Stimulated activated CD8-positive, alpha-beta memory T cell treated with anti-CD3 and anti-CD28 coated beads, Interleukin-7, amount 100 ng/mL, for 4 hours (primary cell): ENCODE measurements at places on chromosomes 3 and 15.

GRCh38 chr15:90294601-90295269 lies 29.3 kb downstream of the NGRN start:
- DNase-seq: no peak

DNA sequence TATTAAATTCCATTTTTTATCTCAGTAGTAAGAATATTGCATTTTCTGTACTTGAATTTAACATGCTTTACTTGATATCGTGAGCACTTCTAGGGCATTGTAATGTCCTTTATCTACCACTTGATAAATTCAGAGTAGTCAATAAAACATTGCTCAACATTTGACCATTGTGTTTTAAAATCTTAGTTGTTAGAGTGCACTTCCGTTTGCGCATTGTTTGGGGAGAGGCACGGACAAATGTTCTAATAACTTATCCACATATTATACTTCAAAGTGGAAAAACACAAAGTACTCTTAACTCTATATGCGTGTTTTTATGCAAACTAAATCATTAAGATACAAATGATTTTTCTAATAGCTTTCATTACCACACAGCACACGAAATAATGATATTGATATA lies 419 bp downstream of the FAM227B start:
- no peak for DNase-seq

- no peak for DNase-seq
Measured at GRCh38 chr3:189677667-189678066, 46.5 kb downstream of the TP63 start.

DNA sequence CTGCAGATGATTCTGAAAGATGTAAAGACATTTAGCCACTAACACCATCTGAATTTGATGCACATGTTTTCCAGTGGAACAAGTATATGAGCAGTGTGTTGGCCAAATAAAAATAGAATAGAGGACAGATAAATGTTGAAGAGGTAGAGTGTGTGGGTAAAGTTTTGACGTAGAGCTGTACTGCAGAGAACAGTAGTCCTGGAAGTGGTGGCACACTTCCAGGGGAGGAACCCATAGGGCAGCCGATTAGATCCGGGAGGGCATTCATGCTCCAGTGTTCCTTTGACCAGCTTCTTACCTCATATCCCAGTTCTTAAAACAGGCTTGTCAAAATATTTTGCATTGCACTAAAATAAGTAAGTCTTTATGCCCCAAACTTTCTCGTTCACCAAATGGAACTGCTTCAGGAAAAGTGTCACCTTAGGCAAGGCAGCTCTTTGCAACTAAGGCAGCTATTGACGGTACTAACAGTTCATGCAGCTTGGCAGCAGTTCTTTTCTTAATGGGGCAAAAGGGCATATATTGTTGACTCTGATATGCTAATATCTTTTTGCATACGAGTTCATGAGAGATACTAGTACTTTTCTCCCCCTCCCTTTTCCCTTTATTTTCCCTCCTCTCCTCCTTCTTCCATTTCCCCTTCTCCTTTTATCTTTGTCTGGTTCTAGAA lies 429.3 kb upstream of the AZI2 start:
- no peak for DNase-seq

DNA sequence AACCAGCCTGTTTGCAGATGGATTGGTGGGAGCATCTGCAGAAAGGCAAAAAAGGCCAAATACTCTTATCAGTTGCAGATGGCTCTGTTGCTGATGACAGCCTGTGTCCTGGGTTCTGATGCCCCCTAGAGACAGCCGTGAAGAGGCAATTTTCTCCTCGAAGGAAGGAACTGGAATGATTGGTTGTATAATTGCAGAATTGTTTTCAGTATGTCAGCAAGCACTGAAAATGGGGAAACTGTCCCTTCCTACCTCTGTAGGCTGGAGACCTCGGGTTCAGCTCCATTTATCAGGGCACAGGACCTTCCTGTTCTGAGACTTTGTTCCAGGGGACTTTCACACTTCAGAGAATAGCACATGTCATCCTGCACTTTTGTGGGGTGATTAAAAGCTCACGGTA lies 103.0 kb downstream of the PGPEP1L start:
- no peak for DNase-seq

GRCh38 chr3:63687278-63688225 lies 35.1 kb downstream of the SNTN start:
- no peak for DNase-seq

- DNase-seq: no peak
Measured at GRCh38 chr3:57030721-57031120, 29.7 kb upstream of the SPATA12 start.

GRCh38 chr15:65948383-65948782 lies 79.1 kb downstream of the RAB11A start:
- no peak for DNase-seq

DNA sequence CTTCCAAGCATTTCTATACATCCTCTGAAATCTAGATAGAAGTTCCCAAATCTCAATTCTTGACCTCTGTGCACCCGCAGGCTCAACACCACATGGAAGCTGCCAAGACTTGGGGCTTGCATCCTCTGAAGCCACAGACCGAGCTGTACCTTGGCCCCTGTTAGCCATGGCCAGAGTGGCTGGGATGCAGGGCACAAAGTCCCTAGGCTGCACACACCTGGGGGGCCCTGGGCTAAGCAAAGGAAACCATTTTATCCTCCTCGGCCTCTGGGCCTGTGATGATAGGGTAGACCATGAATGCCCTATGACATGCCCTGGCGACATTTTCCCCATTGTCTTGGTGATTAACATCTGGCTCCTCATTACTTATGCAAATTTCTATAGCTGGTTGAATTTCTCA lies 97.1 kb upstream of the CCDC39 start:
- no peak for DNase-seq

DNA sequence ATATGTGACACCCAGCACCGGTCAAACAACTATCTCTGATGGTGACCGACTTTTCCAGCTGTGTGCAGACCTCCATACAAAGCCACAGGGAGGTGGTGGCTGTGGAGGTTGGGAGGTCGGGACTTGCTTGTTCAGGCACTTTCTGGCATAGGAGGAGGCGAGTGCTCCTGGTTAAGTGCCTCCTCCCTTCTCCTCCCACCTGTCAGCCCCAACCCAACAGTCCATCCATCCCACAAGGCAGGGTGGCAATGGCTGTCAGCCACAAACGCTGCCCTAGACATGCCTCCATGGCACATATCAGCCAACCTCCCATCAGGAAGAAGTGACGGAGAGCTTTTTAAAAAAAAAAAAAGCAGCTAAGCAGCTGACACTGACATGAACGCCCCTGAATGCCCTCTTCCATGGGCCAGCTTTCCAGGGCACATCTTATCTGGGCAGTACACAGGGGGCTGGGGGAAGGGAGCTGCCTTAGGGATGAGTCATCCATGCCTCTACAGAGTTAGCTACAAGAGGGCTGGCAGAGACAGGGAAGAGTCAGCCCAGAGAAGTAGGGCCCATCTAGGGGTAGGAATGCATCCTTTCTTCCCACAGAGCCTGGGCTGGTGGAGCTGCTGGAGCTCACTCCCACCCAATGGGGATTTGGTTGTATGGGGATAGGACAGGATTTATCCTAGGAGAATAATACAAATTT lies 41.2 kb downstream of the CCDC12 start:
- no peak for DNase-seq

DNA sequence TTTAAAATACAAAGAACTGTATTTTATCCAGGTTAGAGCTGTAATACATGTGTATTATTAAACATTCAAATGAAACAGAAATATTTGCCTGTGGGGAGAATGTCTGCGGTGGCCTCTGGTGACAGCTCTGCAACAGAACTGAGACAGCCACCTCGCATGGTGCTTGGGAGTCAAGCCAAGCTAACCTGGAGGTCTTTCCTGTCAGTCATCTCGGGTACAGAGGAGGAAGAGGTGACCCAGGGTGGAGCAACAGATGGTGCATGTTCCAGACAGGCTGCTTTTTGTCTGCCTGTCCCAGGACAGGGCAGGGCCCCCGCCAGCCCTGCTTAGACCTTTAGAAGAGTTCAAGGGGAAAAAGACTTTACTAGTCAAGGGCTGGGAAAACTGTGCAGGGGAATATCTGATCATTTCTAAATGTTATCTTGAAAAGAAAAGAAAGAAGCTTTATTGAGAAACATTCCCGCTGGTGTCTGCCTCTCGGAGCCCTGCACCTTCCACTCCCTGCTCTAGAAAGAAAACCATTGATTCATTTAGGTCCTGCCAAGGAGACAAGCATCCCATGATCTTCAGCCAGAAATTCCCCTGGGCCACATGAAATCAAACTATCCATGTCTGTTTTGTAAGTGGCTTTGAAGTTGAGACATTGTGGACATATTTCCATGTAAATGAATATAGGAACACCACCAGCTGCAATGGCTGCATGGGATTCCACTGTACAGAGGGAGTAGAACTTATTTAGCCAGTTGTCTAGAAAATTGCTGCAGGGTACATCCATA lies 5.5 kb upstream of the NR2E3 start:
- no peak for DNase-seq

GRCh38 chr15:76183930-76184649 lies 124.3 kb downstream of the TMEM266 start:
- no peak for DNase-seq

DNA sequence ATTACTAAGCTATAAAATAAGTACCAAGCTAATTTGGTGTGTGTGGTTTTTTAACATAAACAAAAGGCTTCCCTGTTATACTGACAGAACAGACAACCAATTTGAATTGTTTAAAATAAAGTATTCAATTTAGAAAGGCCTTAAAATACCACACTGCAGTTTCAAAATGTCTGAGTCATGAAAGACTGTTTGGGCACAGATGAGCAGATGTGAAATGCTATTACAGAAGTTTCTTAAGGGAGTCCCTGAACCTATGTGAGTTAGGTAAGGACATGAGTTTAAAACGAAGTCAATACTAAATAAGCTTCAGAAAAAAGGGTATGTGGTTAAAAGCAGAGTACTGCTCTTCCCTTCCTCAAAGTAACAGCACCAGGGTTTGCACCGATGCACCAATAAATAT lies 69.7 kb upstream of the SETMAR start:
- DNase-seq: no peak

- DNase-seq: no peak
Measured at GRCh38 chr15:26758079-26758478, 14.8 kb downstream of the GABRB3 start.

DNA sequence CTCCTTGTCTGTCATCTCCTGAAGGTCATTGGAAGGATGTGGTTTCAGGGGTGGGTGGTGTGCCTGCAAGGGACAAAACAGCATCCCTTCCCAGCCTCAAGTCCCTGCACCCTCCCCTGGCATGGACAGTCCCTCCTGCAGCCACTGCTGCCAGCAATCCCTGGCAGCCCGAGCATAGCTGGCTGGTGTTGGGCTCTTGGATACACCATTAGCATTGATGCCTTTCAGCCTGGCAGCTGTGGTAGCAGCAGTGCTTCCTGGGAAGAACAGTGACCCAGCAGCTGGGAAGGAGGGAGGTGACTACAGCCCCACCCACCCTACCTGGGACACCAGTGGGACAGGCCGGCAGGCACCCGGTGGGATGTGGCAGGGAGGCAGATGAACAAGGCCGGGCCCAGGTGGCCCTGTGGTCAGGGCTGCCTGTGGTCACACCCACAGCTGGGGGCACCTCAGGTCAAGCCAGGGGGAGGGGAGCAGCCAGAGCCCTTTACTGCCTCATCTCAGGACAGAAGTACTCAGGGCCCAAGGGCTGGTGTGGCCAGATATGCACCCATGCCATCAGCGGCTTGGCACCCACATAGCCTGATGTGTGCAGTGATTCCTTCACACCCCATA lies 32.9 kb upstream of the TMEM115 start:
- no peak for DNase-seq

DNA sequence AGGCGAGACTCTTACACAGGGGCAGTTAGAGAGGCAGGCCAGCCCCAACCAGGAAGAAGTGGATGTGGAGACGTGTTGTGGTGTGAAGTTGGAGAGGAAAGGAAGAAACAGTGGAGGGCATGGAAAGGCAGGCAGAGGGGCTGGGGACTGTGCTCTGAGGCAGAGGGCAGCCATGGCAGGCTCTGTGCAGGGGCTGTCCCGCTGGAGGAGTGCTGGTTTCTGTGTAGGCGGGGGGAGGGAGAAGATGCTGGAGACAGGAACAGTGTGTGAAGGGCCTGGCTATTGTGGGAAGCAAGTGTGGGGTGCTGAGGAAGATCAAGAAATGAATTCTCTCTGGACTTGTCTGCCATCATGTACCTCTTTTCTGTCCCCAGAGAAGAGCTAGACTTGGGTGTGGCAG lies 21.0 kb downstream of the SNAPC5 start:
- no peak for DNase-seq

GRCh38 chr3:143163562-143164100 lies 44.1 kb downstream of the CHST2 start:
- no peak for DNase-seq

DNA sequence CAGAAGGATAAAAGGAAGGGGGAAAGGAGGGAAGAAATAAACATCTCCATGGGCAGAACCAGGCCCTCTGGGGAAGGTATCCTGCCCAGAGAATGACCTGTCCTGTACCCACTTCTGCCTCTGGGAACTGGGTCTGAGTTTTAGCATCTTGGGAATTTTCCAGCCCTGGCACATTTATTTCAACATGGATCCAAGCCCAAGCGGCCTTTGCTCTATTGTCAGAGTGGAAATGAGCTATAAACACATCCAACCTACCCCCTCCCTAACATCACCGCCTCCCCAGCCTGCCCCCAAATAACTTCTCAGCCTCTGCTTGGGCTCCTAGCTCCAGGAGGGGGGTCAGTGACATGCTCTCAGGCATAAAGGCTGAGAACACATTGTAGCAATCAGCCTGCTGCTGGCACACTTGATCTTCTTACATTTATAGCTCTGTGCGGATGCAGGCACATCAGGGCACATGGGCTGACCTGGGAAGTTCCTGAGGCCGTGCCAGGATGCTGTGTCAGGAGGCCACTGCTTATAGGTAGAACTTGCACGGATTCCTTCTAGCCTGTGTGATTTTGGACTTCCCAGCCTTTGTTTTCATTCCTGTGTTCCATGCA lies 4.6 kb upstream of the OXTR start:
- no peak for DNase-seq

DNA sequence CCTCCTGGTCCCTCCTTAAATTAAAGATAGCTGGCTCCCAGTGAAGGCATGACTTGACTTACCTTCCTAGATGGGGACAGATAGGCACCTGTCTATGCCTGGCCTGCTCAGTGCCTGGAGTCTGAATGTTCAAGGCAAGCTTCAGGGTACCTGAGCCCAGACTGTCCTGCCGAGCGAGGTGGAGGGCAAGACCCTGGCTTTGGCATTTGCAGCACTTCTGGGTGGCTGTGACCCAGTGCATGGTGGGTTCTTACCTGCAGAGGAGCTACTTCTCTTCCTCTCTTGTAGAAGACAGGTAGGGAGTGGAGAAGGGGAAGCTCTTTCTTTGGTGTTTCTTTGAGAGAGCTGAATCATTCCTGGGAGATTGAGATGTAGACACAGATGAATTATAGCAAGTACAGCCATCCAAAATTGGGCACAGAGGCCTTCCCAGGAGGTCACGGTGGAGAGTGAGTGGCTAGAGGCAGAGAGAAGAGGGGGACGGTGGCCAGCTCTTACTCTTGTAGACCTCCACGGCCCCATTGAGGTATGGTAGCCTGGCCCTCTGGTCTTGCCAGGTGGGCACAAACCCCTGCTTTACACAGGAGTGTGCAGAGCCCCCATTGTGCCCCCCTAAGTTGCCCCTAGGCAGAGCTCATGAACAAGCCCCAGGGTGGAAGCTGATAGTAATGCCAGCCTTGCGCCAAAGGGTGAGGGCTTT lies 402.5 kb upstream of the TPM1 start:
- no peak for DNase-seq

GRCh38 chr3:129605203-129605921 lies 1.1 kb downstream of the PLXND1 start:
- DNase-seq: peak; percentile 42
